CD4-positive, alpha-beta T cell treated with Interleukin-12 subunit alpha and Interleukin-12 subunit beta, for 1 hour (primary cell): ENCODE measurements at places on chromosomes 3 and 15.

- no peak for DNase-seq
Measured at GRCh38 chr3:100782906-100783305, 73.6 kb downstream of the TFG start.

GRCh38 chr3:28940530-28940929, 340.3 kb upstream of the RBMS3 start:
- DNase-seq, result no peak

DNA sequence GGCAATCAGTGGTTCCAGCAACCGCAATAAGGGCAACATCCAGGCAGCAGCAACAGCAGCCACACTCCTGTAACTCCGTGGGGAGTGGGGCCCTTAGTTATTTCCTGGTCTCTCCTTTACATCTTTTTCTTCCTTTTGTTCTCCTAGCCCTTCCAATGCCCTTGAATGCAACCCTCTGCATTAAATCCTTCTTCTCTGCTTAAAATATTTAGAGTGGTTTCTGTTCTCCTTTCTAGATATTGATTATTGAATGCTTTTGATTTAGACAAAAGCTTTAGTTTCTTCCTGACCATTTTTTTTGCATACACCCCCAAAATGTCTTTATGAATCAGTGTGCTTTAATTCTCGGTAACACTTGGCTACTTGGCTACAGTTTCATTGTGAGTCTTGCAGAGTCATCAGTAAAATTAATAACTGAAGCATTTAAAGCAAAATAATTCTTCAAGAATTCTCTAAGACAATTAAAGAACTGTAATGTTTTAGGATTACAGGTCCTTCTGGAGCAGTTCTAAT, 586.1 kb downstream of the MECOM start:
- no peak for DNase-seq

DNA sequence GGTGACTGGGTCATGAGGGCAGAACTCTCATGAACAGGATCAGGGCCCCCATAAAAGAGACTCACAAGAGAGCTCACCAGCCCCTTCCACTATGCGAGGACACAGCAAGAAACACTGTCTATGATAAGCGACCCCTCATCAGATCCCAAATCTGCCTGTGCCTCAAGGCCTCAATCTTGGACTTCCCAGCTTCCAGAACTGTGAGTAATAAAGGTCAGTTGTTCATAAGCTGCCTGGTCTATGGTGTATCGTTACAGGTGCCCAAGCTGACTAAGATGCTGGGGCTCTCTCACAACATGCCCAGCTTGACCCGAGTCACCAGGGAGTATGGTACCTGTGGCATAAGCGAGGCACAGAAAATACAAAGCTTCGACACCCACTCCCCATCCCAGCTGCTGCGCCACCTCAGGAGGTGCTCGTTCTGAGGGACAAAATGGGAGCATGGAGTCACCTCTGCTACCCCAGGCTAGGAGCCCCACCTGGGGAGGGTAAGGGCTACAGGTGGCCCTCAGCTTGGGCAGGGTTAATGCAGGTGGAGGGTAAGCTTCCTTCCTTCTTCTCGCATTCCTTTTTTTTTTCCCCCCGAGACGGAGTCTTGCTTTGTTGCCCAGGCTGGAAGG, 234.1 kb downstream of the ADAMTS17 start:
- no peak for DNase-seq

- DNase-seq, result no peak
Measured at GRCh38 chr15:39767921-39768320, 14.7 kb downstream of the FSIP1 start.

- DNase-seq, result no peak
Measured at GRCh38 chr3:124927574-124928045, 6.9 kb downstream of the MUC13 start.

- DNase-seq, result no peak
Measured at GRCh38 chr3:171393032-171393744, 67.0 kb downstream of the TNIK start.

DNA sequence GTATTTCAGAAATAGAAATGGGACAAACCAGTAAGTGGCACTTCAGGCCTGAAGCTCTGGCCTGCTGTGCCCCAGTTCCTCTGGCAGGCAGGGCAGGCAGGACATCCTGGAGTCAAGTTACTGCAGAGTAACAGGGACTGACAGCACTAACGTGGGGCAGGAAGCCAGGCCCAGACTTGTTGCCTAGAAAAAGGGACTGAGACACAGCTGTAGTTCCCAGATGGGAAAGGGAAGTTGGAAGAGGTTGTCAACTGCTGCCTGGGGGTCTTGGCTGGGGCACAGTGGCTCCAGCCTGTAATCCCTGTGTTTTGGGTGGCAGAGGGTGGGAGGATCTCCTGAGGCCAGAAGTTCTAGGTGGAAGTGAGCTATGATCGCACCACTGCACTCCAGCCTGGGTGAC, 171.9 kb downstream of the FMN1 start:
- no peak for DNase-seq

- DNase-seq, result no peak
Measured at GRCh38 chr15:95584088-95584487, 746.4 kb upstream of the NR2F2 start.

DNA sequence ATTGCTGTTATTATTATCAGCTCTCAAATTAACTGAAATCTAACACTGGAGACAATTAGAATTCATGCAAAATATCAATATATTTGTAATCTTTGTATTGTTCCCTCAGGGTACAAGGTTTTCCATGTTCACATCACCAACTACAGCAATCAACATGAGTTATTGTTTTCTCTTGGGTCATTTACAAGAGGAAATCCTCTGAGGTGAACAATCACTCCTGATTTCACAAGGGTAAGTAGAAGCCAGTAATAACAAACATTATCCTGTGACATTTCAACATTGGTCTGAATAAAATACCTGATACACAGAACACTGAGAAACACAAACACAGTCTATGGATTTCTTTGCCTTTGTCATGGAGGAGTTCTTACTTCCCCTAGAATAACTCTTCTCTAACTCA, 174.0 kb downstream of the SUCNR1 start:
- DNase-seq, result no peak

DNA sequence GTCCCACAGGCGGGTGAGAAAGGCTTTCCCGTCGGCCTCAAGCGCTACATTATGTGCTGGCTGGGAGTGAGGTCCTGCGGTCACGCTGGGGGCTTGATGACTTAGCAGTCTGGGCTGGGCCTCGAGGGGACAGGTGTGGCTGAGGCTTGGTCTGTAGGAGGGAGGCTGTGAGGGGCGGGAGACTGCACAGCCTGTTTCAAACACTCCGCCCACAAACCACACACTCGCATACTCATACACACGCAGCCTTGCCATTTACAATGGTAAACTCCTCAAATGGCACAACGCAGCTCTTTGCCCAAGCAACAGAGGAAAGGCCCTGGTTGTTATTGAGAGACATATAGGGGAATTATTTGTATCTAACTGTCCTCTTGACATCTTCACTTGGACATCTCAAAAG, 32.4 kb upstream of the RASGRF1 start:
- no peak for DNase-seq

DNA sequence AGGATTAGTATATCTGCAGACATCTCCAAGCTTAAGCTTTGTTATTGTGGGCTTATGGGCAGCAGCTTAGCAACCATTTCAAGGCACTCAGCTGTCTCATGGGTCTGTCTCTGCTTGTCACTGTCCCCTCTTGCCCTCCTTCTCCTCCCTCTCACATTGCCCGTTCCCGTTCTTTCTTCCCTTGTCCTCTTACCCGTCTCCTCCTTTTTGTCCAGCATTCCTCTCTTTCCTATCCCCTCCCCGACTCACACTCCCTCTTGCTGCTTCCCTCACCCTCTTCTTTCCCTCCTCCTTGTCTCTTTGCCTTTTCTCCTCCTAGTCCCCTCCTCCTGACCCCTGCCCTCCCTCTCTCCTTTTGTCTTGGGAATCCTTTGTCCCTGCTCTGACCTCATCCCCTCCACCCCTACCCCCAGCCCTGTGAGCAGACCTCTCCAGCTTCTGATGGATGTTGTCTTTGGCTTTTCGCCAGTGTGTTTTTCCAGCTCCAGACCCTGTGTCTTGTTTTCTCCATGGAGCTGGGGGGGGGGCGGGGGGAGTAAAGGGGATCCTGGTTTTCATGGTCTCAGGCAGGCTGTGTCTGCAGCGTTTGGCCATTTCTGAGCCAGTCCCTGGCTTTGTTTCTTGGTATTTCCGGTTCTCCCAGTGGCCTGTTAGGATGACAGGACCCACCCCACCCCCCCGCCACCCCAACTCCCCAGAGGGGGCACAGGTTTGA, 47.9 kb upstream of the TRAK1 start:
- DNase-seq, result no peak

DNA sequence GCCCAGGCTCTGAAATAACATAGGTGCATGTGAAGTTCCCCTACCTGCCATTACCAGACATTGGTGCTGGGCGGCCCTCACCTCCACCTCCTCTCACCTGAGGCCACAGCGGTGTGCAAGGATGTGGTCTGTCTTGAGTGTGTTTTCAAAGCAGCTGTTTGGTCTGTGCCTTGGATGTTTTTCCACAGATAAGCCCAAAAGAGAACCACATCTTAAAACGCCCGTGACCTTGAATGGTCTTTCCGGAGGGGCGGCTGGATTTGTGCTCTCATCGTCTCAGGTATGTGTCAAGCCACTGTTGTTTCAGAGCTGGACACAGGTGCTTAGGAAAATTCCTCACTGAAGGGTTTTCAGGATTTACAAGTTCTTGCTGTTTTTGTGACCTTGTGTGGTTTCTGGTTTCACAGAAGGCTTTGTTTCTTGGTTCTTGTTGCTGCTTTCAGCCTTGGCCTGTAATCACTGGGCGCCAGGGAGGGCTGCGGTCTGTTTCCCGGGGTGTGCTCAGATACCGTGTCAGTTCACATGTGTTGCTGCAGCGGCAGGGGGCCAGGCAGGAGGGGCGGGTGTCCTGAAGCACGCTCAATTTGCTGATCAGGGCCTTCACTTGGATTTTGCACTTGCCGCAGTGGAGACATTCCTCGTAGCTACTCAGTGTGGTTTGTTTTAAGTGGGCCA, 128.4 kb downstream of the IGF1R start:
- DNase-seq, result no peak

GRCh38 chr15:39888809-39889208, 31.3 kb downstream of the GPR176 start:
- DNase-seq, result no peak

DNA sequence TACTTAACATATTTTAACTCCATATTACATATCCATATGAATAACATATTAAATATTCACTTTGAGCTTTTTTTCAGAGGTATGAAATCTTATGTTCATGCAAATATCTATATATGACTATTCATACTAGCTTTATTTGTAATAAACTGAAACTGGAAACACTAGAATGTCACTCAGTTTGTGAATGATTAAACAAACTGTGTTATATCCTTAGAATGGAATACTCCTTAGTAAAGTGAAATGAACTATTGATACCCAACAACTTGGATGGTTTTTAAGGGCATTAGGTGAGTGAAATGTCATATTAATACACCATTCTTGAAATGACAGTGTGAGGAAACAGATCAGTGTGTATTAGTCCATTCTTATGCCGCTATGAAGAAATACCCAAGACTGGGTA, 45.4 kb downstream of the ARHGAP11B start:
- no peak for DNase-seq

DNA sequence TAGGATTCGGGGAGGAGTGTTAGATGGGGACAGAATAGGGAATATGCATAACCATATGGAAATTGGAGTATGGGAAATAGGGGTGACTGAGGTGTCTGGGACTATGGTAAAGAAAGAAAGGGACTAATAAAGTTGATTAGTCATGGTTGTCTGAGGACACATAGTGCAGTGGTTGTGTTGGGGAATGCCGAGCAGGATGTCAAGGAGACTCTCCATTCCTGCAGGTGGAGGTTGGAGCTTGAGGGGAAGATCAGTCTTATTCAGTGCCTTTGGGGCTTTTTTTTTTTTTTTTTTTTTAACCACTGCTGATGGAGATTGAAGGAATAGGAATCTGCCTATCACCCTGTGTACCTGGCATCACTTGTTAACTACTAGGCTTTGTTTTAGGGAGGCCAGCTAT, 10.8 kb downstream of the NMD3 start:
- no peak for DNase-seq

DNA sequence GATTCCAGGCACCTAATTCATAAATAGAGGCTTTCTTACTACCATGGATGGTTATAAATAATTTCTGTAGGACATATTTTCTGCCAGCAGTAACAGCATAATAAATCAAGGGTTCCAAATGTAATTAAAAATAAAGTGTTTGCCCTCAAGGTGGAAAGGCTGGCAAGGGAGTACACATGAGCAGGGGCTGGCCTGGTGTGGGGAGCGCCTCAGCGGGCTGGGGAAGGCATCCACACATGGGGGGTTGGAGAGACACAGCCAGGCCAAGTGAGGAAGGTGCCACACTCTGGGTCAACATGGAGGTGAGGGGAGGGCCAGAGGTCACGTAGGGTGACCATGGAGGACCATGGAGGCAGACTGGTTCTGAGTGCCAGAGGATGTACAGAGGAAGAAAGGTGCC, 65.8 kb upstream of the OCA2 start:
- DNase-seq, result no peak

DNA sequence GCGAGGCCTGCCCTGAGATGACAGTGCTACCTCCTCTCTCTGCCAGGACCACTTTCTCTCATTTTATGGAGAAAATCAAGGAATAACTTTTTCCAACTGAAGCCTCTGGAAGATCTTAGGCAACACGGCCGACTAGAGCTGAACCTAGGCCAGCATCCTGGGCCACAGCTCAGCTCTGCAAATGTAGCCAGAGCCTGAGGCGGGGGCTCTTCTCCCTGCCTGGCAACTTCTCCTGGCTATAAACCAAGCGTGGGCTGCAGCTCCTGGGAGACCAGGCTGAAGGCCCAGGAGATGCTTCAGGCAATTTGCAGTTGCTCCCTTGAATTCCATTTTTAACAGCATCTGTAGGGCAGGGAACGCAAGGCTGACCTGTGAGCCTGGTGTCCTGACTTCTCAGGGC, 74.9 kb downstream of the CEMIP start:
- no peak for DNase-seq
